ENCODE measurements at places on chromosomes 1 and 21.

DNA sequence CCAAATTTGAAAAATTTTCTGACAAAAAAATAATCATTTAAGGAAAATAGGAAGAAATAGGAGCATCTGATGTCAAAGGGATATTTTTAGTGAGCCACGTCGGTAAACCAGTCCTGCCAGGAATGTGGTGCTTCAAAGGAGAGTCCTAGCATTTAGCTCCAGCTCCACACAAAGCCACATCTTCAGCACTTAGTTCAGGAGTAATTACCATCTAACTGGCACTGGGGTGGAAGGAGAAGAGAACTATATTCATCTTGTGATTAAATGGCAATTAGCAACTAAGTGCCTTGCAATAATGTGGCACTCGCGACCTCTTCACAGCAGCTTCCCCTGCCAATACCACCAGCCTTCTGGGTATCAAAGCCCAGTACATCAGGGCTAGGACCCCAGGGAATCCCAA is 409.1 kb downstream of the SETD4 start:
- DNase-seq, result no peak

DNA sequence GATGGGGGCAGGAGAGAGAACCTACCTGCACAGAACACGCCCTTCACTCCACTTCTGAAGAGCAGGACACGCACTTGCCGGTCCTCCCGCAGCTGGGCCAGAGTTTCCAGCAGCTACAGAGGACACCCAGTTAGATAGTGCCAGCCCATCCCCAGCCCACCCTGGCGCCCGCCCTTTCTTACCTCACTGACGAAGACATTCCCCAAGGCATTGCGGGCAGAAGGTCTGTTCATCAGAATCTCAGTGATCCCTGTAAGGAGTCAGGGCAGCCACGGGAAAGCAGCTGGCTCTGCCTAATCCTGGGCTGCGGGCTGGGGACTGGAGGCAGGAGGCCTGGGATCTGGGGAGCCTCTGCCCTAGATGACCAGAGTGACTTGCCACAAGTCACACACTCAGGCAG is 10.0 kb downstream of the ECHDC2 start:
- DNase-seq, result no peak

DNA sequence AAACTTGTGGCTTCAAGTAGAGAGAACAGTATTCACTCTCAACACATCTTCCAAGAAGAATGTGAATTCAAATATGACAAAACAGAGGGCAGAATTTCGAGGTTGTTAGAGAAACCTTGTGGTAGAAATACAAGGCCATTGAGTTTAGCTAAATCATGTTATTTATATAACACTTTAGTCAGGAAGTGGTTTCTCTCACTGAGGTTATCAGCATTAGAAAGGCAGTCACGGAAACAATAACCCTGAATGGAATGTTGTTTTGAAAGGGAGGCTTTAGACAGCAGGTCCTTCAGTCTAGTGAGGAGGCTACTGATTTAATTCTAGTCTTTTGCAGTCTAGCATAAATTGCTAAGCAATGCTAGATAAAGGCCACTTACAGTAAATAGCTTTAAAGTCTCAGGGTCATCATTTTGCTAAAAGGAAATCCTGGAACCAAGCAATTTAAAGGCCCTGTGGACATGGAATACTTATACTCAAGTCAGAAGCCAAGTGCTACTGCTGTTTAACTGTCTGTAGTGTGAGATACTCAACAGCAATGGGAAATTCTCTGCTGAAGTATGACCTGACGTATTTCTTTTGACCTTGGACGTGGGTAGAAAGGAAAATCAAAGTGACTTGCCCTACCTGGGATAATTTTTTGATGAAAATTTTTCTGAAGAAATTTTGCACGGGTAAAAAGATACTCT is 89.0 kb upstream of the CHODL start:
- no peak for DNase-seq

DNA sequence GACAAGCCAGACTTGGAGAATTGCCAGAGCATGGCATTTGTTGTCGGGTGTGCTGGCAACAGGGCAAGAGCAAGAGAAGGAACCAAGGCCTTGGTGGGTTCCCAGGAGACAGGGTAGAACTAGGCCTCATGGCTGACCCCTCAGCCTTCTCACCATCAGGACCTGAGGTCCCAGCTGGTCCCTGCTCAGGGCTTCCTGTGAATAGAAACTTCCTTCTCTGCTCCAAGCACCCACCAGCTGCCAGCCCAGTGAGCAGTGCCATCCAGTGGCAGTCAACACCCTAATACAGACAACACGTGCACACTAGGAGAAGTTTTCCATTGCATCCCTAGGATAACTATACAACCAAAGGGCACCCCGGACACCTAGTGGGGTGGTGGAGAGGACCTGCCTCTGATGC is 22.8 kb downstream of the S100A6 start:
- no peak for DNase-seq

- DNase-seq, result peak; percentile 50
These were observed 364.6 kb upstream of the PROX1 start for GRCh38 chr1:213623064-213623581.

DNA sequence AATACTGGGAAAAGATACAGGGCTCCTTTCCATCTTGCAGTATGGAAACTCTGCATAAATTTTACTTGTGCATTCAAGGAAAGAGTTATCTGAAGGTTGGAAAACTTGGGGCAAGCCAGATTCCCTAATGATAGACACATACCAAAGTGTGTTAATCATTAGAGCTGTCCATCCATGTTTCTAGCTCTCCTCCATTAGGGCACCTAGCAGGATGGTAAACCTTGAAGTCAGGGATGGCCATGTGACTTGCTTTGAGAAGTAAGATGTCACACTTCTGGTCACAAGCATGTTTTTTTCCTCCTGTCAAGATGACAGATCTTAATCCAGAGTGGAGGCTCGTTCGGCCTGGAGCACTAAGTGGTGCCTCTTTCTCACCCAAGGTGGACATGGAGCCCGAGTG is 241.9 kb upstream of the RUNX1 start:
- DNase-seq, result no peak

- DNase-seq, result no peak
These were observed 120.5 kb upstream of the CD34 start for GRCh38 chr1:208031316-208031931.

GRCh38 chr1:29828526-29829447 is 592.5 kb downstream of the PTPRU start:
- no peak for DNase-seq

DNA sequence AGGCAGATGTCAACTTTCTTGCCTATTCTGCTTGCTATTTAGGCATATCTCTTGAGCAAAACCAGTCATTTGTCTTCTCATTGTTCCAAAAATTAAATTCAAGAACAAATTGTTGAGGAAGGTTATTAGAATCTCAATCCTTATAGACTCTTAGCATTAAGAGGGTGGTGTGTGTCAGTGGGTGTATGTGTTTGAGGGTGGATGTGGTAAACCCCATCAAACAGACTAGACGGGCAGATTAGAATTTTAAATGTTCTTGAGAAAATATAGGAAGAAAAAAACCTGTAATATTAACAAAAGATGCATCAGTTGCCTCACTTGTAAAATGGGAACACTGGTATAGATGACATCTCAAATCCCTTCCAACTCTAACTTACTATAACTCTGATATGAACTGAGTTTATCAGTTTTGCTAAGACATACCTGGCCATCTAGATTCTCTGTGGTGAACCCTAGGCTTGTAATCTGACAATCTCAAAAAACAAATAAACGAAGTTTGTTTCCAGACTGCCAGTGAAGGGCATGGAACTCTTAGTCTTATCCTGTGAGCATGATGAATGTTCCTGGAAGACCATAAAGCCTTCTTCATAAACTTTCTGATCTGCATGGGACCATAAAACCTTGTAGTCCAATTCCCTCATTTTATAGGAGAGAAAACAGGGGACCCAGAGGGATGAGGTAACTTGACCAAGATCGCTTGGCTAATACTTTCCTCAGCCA is 176.3 kb upstream of the SGIP1 start:
- DNase-seq, result no peak

DNA sequence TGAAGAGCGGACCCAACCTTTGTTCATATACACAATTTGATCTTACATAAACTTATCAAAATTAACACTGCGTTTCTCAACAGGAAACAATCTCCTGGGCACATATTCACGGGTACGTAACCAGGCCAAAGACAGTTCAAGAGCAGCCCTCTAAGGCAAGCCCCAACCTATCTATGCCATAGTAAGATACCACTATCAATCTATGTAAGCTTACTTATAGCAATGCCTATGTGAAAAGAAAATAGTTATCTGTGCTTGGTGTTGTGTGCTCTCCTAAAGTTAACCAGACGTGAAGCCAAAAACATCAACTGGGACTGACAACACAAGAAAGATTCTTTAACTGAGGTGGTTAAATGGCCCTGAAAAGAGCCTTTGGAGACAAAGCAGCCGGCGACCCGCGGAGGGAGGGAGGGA is 49.4 kb upstream of the BOLA1 start:
- no peak for DNase-seq

- no peak for DNase-seq
These were observed 38.6 kb upstream of the EPS8L3 start for GRCh38 chr1:109802136-109802900.

DNA sequence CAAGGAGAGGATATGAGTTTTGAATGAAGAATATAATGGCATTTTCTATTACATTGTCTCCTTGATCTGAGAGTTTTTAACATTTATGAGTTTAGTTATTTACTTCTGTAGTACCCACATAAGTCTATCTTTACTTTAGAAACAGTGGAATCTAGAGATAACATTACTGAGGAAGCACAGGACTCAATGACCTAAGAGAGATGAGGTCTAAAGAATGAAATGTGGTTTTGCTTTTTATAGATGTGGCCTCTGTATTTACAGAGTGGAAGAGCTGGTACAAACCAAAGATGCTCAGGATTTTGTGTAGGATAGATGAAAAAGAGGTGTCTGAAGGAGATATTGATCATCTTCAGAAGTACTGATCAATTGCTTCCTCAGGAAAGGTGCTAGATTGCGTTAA is 177.3 kb downstream of the KCTD3 start:
- DNase-seq, result no peak
